ENCODE measurements at places on chromosomes 11 and 22. TPM values are rescaled to one million over a fixed set of nuclear protein-coding genes. Genes with fewer than 3 reads are reported as not detected.

MMP11 gene
- 0.87 TPM for total RNA-seq

PRR33 gene
- total RNA-seq = 0.05 TPM

CARD10 gene
- 0.09 TPM for total RNA-seq

HBB gene
- total RNA-seq = not detected

TNNI2 gene
- 0.27 TPM for total RNA-seq

MPPED1 gene
- total RNA-seq = not detected

C11orf65 gene
- 0.43 TPM for total RNA-seq

DNA sequence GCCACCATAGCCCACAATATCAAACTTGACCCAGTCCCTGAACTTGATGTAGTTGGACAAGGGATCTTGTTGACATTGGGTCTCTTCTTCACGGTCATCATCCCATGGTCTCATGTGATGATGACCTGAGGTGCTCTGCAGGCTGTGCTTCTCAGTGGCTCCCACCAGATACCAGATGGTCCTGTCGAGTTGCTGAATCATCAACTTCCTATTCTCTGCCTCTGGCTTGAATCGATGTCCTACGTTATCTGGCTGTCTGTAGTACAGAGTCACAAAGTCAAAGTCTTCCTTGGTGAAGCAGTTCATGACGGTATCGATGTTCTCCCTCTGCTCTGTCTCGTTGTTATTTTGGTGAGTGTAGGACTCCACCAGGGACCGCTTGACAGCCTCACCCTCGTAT, 145.7 kb upstream of the ALDH3B2 start:
- H3K36me3 ChIP-seq = no peaks in the 10 kb centered on the region
- no peaks in the 10 kb centered on the region for H3K4me1 ChIP-seq
- peaks cover 18% of the 10 kb centered on the region for H3K27me3 ChIP-seq
- no peak for DNase-seq
- H3K4me3 ChIP-seq = no peak overlapping the region

DNA sequence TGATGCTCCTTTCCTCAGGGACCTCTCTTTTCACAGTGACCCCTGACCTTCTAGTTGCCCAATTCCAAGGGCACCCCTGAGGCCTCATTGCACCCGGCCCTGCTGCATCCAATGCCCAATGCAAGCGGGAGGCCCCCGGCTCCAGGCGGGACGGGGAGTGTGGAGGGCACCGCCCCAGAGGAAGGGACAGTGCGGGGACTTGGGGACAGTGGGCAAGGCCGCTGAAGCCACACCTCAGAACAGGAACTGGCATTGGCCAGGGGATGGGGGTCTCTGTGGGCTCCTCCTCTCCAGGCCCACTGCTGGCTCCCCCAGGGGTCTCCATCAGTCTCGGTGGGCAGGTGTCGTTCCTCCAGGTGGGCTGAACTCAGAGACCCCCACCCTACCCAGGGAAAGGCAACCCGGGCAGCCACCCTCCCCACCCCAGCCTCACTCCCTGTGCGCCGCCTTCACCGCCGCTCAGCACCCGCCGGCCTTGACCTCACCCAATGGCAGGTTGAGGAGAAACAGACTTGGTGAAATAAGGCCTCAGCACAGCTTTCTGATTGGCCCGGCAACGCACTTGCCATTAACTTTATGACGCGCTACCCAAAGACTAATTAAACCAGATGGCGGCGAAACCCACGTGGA, 1312.0 kb downstream of the BRD1 start:
- no peak overlapping the region for H3K27ac ChIP-seq
- H3K27me3 ChIP-seq = no peaks in the 10 kb centered on the region
- H3K4me3 ChIP-seq = no peak overlapping the region
- H3K4me1 ChIP-seq = no peaks in the 10 kb centered on the region
- no peak for DNase-seq

DNA sequence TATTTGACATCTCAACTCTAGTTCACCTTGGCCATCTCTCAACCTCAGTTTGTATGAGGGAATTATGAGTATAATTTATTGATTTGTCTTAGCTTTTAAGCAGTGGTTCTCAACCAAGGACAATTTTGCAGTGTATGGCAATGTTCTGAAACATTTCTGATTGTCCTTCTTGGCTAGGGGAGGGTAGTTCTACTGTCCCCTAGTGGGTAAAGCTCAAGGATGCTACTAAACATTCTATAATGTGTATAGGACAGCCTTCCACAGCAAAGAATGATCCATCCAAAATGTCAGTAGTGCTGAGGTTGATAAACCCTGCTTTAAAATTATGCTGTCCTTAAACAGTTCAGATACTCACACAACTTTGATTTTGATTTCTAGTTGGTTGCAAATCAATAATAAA, 78.1 kb upstream of the ALKBH3 start:
- peaks cover 39% of the 10 kb centered on the region for H3K36me3 ChIP-seq
- H3K4me3 ChIP-seq = no peak overlapping the region
- H3K4me1 ChIP-seq = no peaks in the 10 kb centered on the region
- no peak overlapping the region for H3K27ac ChIP-seq

GRCh38 chr11:86449993-86450629, 75.4 kb downstream of the CCDC81 start:
- H3K4me3 ChIP-seq = no peak overlapping the region
- H3K27ac ChIP-seq = no peak overlapping the region
- no peak for DNase-seq
- H3K36me3 ChIP-seq = peaks cover 12% of the 10 kb centered on the region

GRCh38 chr11:2975594-2975993, 16.5 kb downstream of the NAP1L4 start:
- peaks cover 18% of the 10 kb centered on the region for H3K4me1 ChIP-seq
- DNase-seq = no peak
- H3K27ac ChIP-seq = no peak overlapping the region
- H3K36me3 ChIP-seq = peaks cover 75% of the 10 kb centered on the region

- H3K4me3 ChIP-seq = no peak overlapping the region
- no peak for DNase-seq
- H3K27ac ChIP-seq = peak overlapping the region; percentile 13
These were observed 42.0 kb downstream of the PACS1 start for GRCh38 chr11:66112041-66112491.

- H3K27me3 ChIP-seq = no peaks in the 10 kb centered on the region
- H3K36me3 ChIP-seq = no peaks in the 10 kb centered on the region
- H3K27ac ChIP-seq = no peak overlapping the region
- DNase-seq = no peak
- H3K4me3 ChIP-seq = no peak overlapping the region
- H3K4me1 ChIP-seq = no peaks in the 10 kb centered on the region
These were observed 3.4 kb downstream of the FADS3 start for GRCh38 chr11:61887839-61888494.

GRCh38 chr22:28736301-28737155, 5.1 kb downstream of the CHEK2 start:
- no peak for DNase-seq
- H3K36me3 ChIP-seq = peaks cover 38% of the 10 kb centered on the region
- H3K4me1 ChIP-seq = peaks cover 20% of the 10 kb centered on the region
- no peak overlapping the region for H3K27ac ChIP-seq
- no peaks in the 10 kb centered on the region for H3K27me3 ChIP-seq
- H3K4me3 ChIP-seq = no peak overlapping the region

GRCh38 chr11:35631891-35632290, 13.6 kb downstream of the FJX1 start:
- no peaks in the 10 kb centered on the region for H3K36me3 ChIP-seq
- peaks cover 29% of the 10 kb centered on the region for H3K27me3 ChIP-seq
- no peak for DNase-seq
- no peaks in the 10 kb centered on the region for H3K4me1 ChIP-seq
- H3K27ac ChIP-seq = no peak overlapping the region

DNA sequence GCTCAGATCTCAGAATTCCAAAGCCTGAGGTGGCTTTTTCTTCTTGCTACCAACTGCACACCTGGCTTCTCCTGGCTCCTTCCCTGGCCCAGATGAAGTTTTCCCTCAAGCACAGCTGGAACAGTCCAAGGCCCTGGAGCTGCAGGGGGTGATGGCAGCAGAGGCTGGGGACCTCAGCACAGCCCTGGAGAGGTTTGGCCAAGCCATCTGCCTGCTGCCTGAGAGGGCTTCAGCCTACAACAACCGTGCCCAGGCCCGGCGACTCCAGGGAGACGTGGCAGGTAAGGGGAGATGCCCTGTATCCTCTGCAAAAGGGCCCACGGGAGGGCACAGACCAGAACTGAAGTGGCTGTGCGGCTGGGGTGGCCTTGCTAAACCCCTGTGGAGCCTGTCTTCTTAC, 1.2 kb downstream of the TTC36 start:
- no peaks in the 10 kb centered on the region for H3K27me3 ChIP-seq
- H3K4me1 ChIP-seq = peaks cover 19% of the 10 kb centered on the region
- peaks cover 7% of the 10 kb centered on the region for H3K36me3 ChIP-seq

DNA sequence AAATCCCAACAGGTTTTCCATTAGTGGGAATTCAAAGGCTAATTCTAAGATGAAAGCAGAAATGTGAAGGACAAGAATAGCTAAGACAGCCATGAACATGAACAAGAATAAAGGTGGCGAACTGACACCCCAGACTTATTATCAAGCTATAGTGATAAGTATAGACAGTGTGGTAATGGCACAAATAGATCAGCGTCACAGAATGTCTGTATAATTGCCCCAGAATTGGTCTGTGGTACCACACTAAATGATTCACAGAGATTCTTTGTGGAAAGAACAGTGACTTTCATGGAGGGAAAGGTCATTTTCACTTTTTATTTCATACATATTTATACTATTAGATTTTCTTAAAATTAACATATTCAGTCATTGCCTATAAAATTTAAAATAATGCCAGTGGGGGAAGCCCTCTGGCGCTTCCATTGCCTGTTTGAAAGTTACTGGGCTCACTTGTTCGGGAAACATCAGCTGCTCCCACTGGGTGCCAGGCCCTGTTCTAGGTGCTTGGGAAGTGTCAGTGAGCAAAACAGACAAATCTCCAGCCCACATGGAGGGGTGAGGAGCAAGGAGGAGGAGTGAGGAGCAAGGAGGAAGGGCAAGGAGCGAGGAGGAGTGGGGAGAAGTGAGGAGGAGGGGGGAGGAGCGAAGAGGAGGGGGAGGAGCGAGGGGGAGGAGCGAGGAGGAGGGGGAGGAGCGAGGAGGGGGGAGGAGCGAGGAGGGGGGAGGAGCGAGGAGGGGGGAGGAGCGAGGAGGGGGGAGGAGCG, 11.3 kb upstream of the NLRP6 start:
- H3K4me3 ChIP-seq = peak overlapping the region; percentile 74
- no peaks in the 10 kb centered on the region for H3K36me3 ChIP-seq
- peak overlapping the region; percentile 85 for H3K27ac ChIP-seq
- H3K4me1 ChIP-seq = peaks cover 35% of the 10 kb centered on the region

DNA sequence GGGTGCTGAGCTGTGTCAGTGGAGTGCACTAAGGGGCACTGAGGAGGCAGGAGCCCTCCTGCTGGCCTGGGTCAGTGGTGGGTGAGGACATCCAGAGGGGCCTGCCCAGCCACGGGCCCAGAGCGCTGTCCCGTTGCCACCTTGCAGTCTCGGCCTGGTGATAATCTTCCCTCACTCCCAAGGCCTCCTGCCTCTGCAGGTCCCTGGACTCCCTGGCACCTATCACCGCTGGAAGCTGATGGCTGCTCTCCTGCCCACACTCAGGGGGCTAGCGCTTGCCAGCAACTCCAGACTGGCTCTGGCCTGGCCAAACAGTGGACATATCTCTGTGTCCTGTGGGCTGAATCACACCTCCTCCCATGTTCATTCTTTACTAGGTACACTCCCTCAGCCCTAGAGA, 86.5 kb upstream of the PITPNB start:
- no peak overlapping the region for H3K4me3 ChIP-seq
- H3K36me3 ChIP-seq = no peaks in the 10 kb centered on the region
- H3K4me1 ChIP-seq = no peaks in the 10 kb centered on the region
- no peak for DNase-seq

DNA sequence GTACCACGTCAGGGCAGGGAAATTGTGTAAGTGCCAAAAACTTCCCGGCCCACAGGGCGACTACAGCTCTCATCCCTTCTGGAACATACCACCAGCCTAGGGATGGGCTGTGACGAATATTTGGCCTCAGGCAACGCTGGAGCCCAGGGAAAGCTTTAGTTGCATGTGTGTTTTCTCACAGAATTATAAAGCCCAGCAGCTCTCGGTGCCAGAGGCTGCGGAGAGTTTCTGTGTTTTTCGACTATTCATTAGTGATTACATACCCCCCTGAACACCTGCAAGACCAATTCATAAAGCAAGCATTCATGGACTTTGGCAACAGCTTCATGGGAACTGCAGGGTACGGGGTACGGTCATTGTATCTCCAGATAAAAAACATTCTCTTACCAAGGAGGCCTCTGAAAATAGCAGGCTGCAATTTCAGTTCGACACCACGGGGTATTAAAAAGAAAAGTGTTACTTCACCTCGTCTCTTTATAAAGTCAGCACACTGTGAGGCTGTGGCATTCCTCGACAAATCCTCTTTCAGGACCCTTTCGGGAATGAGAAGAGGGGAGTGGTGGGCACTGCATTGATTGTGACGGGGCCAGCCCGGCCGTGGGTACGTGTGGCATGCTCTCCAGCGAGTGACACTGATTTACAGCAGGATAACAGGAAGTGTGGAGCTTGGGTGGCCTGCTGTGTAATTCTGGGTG, 243.6 kb upstream of the SORL1-AS1 start:
- peaks cover 18% of the 10 kb centered on the region for H3K27me3 ChIP-seq
- no peaks in the 10 kb centered on the region for H3K36me3 ChIP-seq
- DNase-seq = no peak
- H3K27ac ChIP-seq = no peak overlapping the region
- no peaks in the 10 kb centered on the region for H3K4me1 ChIP-seq

GRCh38 chr11:35066030-35066429, 72.9 kb upstream of the CD44 start:
- DNase-seq = no peak
- H3K4me3 ChIP-seq = no peak overlapping the region
- H3K4me1 ChIP-seq = peaks cover 22% of the 10 kb centered on the region

GRCh38 chr11:119181677-119182412, 3.4 kb upstream of the NHERF4 start:
- no peaks in the 10 kb centered on the region for H3K27me3 ChIP-seq
- peaks cover 5% of the 10 kb centered on the region for H3K4me1 ChIP-seq
- no peak overlapping the region for H3K27ac ChIP-seq
- no peak overlapping the region for H3K4me3 ChIP-seq
- peaks cover 31% of the 10 kb centered on the region for H3K36me3 ChIP-seq
- no peak for DNase-seq

DNA sequence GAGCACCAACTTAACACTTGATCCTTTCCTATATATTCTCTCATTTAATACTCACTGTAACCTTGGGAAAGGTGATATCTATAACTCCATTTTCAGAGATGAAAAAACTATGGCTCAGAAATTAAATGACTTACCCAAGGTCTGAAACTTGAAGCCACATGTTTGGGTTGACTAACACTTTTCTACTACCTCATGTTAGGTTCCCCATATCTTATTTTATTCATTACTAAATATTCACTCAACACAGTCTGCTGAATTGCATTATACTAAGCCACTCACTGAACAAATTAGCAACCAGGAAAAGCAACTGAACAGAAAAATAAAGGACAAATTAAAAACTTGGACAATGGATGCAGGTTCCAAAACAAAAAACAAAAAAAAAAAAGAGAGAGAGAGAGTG, 59.9 kb downstream of the FAM168A start:
- H3K27ac ChIP-seq = peak overlapping the region; percentile 74
- H3K4me3 ChIP-seq = no peak overlapping the region
- peaks cover 4% of the 10 kb centered on the region for H3K36me3 ChIP-seq
- no peak for DNase-seq

GRCh38 chr11:43582024-43582862, 98.3 kb upstream of the HSD17B12 start:
- no peaks in the 10 kb centered on the region for H3K36me3 ChIP-seq
- no peak overlapping the region for H3K27ac ChIP-seq
- H3K4me3 ChIP-seq = no peak overlapping the region
- DNase-seq = no peak

- peaks cover 18% of the 10 kb centered on the region for H3K4me1 ChIP-seq
- peaks cover 40% of the 10 kb centered on the region for H3K36me3 ChIP-seq
- H3K27ac ChIP-seq = peak overlapping the region; percentile 90
- peak; percentile 54 for DNase-seq
- peak overlapping the region; percentile 90 for H3K4me3 ChIP-seq
- H3K27me3 ChIP-seq = no peaks in the 10 kb centered on the region
These were observed 1.6 kb downstream of the PIM3 start for GRCh38 chr22:49962012-49962750.

Measured in activated T-helper 2 cell treated with anti-CD3 and anti-CD28 coated beads, Interferon-gamma antibody, Interleukin-2, Interleukin-4, amounts not matched to agents 10 μg/mL and 5 μg/mL and 100 μg/mL, durations not matched to agents 14 hours and 24 hours and 36 hours (primary cell).